ENCODE measurements at places on chromosomes 12 and 14. TPM values are rescaled to one million over a fixed set of nuclear protein-coding genes. Genes with fewer than 3 reads are reported as not detected.

Gene MYO1H
- polyA plus RNA-seq: not detected

Gene TEX52
- polyA plus RNA-seq: not detected

Gene SRGAP1
- 0.07 TPM for polyA plus RNA-seq

Gene TMEM132C
- not detected for polyA plus RNA-seq

Gene KLHL33
- polyA plus RNA-seq: not detected

DNA sequence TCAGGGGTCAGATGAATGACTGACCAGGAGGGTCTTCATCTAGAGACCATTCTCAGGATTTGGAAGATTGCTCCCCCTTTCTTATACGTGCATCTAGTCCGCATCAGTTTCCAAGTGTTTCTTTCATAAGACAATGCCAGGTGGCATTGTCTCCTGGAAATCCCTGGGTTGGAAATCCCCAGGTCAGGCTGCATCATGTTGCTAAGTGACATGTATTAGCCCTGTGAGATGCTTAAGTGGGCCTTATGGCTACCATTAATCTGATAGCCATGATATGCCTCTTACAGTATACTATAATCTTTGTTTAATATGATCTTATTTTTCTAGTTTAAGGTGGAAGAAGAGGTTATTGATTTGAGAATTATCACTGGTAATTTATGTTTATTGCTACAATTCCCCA is 92.8 kb downstream of the DIO3 start:
- no peak for DNase-seq

GRCh38 chr12:105212438-105212837 is 23.5 kb downstream of the APPL2 start:
- DNase-seq: no peak

DNA sequence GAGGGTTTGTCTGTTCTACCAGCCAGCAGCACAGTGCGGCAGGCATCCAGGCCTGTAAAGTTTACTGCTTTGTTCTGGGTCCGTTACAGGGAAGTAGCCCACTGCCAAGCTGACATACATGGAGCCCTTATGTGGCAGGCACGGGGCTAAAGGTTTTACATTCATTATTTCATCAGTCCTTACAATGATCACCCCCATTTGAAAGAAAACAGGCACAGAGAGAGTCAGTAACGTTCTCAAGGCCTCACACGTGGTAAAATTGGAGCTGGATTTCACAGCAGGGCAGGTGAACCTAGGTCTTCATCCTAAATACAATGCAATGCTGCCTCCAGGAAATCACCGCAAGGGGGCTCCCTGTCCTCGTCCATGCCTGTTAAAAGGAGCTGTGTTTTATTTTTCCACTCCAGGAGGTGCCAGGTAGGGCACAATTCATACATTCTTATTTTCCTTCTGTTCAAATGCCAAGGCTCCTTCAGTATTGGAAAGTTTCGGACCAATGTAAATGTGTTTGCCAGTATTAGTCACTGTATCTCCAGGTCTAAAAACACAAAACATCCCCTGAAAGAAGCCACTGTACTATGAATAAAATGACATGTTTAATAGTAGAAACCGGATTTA is 172.2 kb upstream of the GZMB start:
- no peak for DNase-seq

- DNase-seq: no peak
Observed at GRCh38 chr14:91416744-91417119, 888 bp downstream of the CCDC88C start.

DNA sequence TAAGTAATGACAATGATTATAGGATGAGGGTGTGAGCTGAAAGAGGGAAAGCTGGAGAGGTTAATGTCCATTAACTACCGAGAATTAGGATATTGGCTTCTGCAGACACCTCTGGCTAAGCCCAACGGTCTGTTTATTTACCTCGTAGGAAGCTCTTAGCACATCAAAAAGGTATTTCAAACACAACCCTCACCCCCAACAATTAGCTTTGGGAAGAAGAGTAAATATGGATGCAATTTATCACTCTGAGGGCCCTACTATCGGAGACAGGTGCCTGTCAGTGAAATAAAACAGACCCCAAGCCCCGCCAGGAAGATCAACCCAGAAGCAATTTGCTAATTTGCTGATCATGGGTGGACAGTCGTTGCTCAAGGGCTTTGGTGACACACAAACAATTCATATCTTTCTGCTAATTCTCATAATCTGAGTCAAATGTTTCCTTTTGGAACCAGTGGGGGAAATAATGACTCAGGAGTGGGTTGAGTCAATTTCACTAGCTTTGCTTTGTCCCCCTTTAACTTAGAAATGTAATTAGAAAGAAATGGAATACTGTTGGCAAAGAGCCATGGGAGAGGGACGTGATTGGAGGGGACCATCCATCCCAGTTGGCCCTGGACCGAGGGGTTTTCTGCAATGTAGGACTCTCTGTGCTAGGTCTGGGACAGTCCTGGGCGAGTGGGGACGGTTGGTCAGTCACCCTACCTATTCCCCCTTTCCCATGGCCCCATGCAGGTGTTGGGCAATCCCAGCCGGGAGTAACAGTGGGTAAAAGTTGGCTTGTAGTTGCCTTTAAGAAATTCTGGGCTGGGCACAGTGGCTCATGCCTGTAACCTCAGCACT is 99.1 kb upstream of the MED13L start:
- no peak for DNase-seq

DNA sequence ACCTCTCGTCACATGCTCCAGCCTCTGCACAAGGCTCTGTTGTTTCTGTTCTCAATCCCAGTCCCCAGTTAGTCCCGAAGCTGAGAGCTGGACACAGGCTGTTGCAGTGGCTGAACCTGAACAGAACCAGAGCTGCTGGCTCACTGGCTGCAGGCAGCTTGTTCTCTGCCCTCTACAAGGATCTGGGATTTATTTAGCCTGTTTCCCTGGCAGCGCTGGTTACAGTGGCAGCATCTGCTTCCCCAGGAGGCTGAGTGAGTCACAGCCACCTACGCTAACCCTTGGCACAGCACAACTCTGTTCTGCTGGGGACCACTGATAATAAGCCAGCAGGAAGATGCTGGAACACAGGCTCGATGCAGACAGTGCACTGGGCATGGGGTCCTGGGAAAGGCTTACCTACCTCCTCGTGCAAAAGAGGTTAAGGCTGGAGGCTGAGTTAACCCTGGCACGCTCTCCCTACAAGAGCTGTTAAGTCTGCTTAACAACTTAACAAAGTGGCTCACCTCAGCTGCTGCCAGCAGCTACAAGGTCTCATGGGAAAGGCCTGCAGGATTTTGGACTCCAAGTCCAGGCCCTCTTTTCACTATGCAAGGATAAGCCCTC is 299.6 kb downstream of the PCNX1 start:
- DNase-seq: no peak

DNA sequence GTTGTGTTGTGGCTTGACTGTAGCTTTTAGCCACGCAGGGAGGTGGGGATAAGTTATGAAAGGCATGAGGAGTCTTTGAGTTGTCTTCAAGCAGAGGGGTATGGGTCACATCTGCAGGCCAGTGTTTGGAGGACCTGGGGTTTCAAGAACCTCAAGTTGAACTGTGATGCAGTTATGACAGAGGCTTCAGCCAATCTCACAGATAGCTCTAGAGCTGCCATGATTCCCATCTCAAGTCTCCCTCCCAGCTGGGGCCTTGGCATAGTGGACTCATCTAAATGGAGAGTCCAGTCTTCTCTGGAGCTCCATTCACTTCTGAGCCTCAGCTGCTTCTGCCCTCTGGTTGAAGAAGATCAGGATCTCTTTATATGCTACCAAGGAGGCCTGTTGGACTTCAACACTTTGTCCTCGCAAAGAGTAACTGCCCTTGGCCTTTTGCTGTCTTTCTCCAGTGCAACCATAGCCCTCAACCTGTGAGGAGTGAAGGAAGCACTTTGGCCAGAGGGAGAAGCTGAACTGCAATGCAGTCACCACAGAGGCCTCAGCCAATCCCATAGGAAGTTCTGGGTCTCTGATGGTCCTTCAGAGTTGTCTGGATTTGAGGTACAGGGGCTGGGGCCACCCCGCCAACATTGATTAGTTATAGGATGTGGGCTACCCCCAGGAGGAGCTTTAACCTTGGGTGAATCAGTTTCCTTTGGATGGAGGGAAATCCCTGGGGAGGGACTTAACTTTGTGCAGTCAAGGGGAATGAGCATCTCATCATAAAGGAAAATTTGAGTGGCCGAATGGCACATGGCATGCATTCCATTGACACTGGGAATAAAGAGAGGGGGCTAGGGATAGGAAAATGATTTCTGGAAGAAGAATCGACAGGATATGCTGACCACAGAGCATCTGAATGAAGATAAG is 230.5 kb downstream of the PCNX1 start:
- no peak for DNase-seq

Data from naive thymus-derived CD4-positive, alpha-beta T cell (primary cell).